ENCODE measurements at places on chromosomes 3 and 15.

DNA sequence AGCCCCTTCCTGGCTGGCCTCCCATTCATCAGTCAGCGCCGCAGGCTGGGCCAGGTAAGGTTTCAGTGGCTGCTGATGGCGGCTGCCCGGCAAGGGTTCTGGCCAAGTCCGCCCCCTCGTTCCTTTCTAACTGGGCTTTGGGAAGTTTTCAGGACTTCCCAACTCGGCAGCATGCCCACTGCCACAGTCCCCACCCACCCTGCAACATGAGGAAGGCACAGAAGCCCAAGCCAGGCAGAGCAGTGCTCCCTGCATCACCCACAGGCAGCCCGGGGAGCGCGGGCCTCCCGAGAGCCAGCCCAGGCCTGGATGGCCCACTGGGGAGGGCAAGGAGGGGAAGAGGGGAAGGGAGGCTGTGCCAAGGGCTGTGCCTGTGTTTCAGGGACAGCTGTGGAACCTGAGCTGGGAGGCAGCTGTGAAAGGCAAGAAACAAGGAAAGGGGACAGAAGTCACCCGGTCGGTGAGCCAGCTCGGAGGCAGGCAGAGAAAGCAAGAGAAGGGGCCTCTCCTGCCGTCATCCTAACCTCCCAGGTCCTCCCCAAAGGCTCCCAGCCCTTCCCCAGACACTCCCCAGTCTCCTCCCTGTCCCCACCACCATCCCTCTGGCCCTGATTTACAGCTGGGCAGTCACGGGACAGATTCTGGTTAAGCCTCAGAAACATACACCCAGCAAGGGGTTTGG, 73.9 kb downstream of the CPN2 start:
- no peak for ATAC-seq

DNA sequence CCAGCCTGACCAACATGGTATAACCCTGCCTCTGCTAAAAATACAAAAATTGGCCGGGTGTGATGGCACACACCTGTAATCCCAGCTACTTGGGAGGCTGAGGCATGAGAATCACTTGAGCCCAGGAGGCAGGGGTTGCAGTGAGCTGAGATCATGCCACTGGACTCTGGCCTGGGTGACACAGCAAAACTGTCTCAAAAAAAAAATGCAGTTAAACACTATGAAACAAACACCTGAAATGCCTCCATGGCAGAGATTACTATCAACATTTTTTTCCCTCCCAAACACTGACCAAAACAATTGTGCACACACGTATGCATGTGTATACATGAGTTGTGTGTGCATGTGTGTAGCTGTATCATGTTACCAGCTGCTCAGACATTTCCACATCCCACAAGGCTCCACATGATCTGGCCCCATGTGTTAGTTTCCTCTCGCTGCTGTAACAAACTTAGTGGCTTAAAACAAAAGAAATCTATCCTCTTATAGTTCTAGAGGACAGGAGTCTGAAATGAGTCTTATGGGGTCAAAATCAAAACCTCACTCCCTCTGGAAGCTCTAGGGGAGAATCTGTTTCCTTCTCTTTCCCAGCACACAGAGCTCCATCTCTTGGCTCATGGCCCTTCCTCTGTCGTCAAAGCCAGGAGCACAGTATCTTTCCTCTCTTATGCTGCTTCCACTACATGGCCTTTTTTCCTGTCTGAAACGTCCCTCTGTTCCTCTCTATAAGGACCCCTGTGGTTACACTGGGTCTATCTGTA, 34.5 kb downstream of the SLC41A3 start:
- ATAC-seq = no peak

- ATAC-seq = no peak
These were observed 98.5 kb upstream of the SLC2A2 start for GRCh38 chr3:171125010-171125409.

DNA sequence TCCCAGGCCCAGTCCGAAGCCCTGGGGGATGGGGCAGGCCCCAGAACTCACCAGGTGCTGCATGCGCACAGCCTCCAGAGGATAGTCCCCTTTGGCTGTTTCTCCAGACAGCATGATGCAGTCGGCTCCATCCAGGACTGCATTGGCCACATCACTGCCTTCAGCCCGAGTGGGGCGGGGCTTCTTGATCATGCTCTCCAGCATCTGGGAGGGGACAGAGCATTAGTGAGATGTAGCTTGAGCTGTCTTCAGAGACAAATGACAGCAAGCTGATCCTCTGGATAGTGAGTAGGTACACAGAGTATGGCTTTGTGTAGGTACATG, 9.1 kb upstream of the GRAMD2A start:
- ATAC-seq = no peak

GRCh38 chr15:38225381-38225780, 27.3 kb upstream of the SPRED1 start:
- no peak for ATAC-seq

- ATAC-seq = no peak
These were observed 1.1 kb downstream of the ZBTB20 start for GRCh38 chr3:115146032-115146417.

GRCh38 chr15:76626611-76627010, 278.5 kb downstream of the SCAPER start:
- no peak for ATAC-seq

GRCh38 chr3:127074900-127075360, 92.0 kb downstream of the PLXNA1 start:
- peak; percentile 40 for ATAC-seq

- ATAC-seq = no peak
These were observed 91.7 kb upstream of the PDZRN3 start for GRCh38 chr3:73716418-73716817.

- peak; percentile 87 for ATAC-seq
These were observed 30.7 kb downstream of the SEMA7A start for GRCh38 chr15:74402873-74403587.

DNA sequence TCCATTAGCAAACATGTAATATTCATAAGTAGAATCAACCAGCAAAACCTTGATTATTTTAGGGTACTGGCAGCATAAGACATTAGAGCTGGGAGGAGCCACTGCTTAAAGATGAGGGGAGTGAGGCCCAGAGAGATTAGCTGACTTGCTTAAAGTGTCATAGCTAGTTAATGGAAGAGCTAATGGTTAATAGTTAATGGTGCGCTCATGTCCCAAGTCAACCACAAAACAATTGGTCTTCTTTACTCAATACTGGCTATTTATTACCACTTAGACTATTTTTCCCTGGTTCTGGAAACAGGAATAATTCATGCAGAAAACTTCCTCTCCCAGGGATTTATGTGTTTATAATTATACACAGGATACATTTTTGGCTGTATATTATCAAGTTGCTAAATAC, 33.1 kb downstream of the EIF4E3 start:
- no peak for ATAC-seq

GRCh38 chr15:82044373-82045178, 1.2 kb downstream of the MEX3B start:
- ATAC-seq = no peak

- ATAC-seq = no peak
These were observed 24.0 kb downstream of the COPS2 start for GRCh38 chr15:49131403-49131802.

GRCh38 chr3:112043621-112044201, 9.2 kb downstream of the TMPRSS7 start:
- ATAC-seq = peak; percentile 88

- ATAC-seq = peak; percentile 82
These were observed at the start of gene CMTM6 for GRCh38 chr3:32502118-32502945. Gene CMTM6 (minus strand): TSS chr3:32502852. CDS start chr3:32502745, 107 bp downstream.

DNA sequence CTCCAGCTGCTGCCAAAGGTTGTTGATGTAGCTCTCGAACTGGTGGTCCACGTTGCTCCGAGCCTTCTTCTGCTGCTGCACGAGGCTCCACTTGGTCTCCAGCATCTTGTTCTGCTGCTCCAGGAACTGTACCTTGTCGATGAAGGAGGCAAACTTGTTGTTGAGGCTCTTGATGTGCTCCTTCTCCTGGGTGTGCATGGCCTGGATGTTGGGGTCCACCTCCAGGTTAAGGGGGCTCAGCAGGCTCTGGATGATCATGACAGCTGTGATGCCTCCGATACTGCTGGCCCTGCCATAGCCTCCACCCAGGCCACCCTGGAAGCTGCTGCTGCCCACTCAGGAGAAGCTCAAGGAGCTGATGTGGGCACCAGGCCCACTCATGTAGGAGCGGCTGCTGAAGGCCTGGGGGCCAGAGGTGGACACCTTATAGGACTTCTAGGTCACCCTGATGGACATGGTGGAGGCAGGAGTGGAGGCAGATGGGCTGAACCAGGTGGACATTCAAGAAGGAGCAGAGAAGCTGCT, 14.9 kb upstream of the PSTPIP1 start:
- ATAC-seq = no peak

DNA sequence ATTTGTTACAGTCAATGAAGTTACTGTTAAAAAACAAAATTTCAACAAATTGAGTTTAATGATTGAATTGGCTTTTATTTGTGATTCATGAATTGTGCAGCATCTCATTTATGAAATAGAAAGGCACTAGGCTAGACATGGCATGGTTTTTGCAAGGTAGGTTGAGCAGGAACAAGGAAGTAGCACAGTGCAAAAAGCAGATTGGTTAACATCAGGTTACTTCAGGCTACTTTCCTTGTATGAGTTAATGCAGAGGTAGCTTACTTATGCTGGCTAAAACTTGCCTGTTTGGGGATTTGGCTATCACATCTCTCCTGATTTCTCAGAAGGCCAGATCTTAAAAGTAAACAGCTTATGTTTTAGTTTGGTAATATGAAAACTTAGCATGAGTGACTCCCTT, 23.0 kb upstream of the SV2B start:
- no peak for ATAC-seq

DNA sequence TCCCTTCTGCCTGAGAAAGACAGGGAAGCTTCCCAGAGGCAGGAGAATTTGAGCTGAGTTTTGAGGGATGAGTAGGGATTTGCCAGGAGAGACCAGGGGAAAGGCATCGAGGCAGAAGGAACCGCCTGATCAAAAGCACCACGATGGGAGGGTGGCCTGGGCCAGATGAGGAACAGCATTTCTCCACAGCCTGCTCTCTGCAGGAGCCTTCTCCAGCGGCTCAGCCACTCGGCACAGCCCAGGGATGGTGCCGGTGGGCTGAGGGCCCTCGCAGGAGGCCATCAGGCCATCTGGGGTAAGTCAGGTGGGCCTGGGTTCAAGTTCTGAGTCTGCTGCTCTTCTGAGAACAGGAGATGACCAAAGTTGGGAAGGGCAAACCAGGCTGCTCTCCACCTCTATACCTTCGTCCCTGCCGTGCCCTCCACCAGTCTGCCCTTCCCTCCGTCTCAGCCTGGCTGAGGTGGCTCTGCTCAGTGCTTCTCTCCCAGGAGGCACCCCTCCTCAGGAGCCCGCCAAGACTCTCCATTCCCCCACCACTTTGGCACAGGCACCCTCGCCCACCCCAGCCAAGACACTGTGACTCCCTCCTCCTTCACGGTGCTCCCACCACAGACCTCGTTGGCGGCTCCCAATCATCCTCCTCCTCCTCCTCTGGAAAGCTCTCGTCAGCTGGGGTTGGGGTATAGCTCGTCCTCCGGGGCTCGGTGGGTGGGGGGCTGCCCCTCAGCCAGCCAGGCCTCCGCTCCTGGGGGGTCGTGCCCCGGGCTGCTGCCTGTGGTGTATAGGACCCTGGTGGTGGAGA, 34.9 kb downstream of the GRIP2 start:
- no peak for ATAC-seq

DNA sequence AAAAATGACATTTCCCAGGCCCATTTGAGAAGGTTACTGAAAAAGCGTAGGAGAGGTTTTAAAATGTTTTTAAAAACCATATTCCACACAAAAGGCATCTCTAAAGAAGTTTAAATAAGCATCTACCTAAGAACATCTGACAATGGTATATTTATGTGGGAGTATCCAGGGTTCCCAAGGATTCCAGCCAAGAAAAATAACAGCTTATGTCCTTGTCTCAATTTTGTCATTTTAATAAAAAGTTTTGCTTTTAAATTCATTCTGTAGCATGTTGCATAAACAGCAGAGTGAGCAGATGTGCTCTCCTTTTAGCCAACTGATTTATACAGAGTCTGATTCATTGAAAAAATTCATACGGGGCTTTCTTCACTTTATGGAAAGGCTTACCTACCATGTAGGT, 129.9 kb downstream of the LRRC3B start:
- ATAC-seq = no peak

GRCh38 chr3:184377374-184377773, 633 bp downstream of the THPO start:
- ATAC-seq = no peak

- no peak for ATAC-seq
These were observed 84.2 kb upstream of the LRTM1 start for GRCh38 chr3:55012091-55012490.

GRCh38 chr15:86608461-86609205, 529.0 kb downstream of the AGBL1 start:
- ATAC-seq = no peak

DNA sequence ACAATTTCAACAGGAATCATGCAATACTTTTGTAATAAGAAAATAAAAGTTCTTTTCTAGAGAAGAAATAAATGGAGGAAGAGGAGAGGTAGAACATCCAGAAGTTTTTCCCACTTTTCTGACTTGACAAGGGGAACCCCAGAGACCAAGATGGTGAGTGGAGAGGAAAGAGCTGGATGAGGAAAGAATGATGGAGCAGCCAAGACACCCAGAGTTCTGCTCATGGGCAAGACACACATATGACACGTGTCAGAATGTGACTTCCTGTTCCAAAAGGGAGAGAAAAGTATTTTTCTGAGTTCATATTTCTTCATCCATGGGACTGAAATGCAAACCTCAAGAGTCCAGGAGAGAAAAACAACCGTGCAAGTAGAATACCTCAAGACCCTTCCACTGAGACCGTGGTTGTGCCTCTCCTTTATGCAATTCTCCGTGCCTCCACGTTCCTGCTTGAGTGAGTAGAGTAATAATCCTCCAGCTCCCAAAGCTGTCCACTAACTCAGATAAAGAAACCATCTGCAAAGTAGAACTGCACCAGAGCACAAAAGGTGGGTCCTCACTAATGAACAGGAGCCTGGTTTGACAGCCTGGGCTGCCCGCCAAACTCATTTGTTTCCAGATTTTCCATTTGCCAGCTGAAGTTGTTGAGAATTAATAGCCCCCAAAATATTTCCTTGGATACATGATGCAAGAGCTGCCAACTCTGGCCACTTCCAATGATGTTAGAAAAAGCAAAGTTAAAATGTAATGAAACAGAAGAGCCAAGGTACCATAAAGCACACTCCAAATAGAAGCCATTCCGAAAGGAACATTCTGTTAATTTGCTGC, 272.6 kb upstream of the IGF1R start:
- no peak for ATAC-seq

DNA sequence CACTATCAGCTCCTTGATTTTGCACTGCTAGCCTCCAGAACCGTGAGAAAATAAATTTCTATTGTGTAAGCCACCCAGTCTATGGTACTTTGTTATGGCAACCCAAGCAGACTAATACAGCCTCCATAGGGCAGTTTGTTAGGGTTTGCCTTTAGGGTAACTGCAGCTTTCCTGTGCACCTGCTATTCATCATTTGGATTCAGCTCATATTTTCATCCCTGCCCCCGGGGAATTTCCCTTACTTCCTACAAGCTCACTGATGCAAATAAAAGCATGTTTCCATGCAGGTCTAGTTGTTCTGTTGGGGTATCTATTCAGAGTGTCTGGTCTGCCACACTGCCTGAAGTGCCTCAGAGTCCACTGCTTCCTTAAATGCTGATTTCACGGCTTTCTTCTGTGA, 48.6 kb upstream of the ATOSA start:
- no peak for ATAC-seq
